ENCODE measurements at places on chromosomes 16 and 17. TPM values are rescaled to one million over a fixed set of nuclear protein-coding genes. Genes with fewer than 3 reads are reported as not detected.
A peak's percentile ranks its signal among the peaks of the same experiment; 100 is the strongest.

CIBAR2 gene
- total RNA-seq, result not detected

NETO2 gene
- 40.8 TPM for total RNA-seq

PRSS27 gene
- total RNA-seq, result 6.3 TPM

KRTAP9-2 gene
- total RNA-seq, result not detected

ZNHIT3 gene
- 33.9 TPM for total RNA-seq

SKAP1 gene
- total RNA-seq, result not detected

GPR179 gene
- 0.09 TPM for total RNA-seq

CEMP1 gene
- not detected for total RNA-seq

KCNH6 gene
- not detected for total RNA-seq

CLDN7 gene
- total RNA-seq, result 20.8 TPM

GRCh38 chr16:89361751-89362539 lies 128.4 kb downstream of the ANKRD11 start:
- H3K4me1 ChIP-seq, result peaks cover 39% of the 10 kb centered on the region
- DNase-seq, result peak; percentile 47
- H3K4me3 ChIP-seq, result peak overlapping the region; percentile 64

GRCh38 chr16:10385725-10386516 lies at the start of gene ATF7IP2:
ATF7IP2 (plus strand) TSS chr16:10386061; CDS start chr16:10430621, 44,560 bp downstream.
- peak; percentile 92 for DNase-seq
- no peaks in the 10 kb centered on the region for H3K4me1 ChIP-seq
- peak within 1 kb of the TSS; percentile 95 for H3K4me3 ChIP-seq
- H3K36me3 ChIP-seq, result peaks cover 11% of the 10 kb centered on the region
- peak within 1 kb of the TSS; percentile 95 for H3K27ac ChIP-seq

DNA sequence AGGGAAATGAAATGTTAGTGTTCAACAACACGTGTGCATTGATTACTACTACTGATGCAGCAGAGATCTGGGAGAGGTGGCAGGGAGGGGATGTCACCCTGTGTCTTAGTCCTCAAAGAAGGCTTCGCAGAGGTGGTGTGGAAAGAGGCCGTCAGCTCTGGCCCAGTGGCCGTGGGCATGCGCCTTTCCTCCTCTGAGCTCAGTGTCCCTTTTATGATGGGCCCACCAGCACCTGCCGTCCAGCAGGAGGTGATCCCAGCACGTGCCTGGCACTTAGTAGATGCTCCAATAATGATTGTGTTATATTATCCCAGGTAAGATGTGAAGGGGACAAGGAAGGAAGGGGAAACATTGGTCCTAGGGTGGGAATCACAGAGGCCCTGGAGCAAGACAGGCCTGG lies 106.2 kb downstream of the CLEC16A start:
- no peaks in the 10 kb centered on the region for H3K27me3 ChIP-seq
- H3K27ac ChIP-seq, result no peak overlapping the region
- H3K4me3 ChIP-seq, result no peak overlapping the region
- peaks cover 5% of the 10 kb centered on the region for H3K4me1 ChIP-seq

DNA sequence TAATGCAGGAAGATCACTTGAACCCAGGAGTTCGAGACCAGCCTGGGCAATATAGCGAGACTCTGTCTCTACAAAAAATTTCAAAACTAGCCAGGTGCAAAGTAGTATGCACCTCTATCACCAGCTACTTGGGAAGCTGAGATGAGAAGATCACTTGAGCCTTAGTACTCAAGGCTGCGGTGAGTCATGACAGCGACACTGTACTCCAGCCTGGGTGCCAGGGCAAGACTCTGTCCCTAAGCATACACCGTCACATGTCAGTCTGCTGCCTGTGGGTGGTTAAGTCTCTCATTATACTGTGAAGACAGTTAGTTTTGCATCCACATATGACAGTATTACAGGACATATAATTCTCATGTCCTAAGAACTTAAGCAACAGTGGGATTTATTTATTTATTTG lies 21.8 kb downstream of the NMRAL1 start:
- no peak overlapping the region for H3K27ac ChIP-seq
- H3K36me3 ChIP-seq, result peaks cover 96% of the 10 kb centered on the region
- no peak overlapping the region for H3K4me3 ChIP-seq
- DNase-seq, result no peak
- H3K27me3 ChIP-seq, result no peaks in the 10 kb centered on the region

- peaks cover 6% of the 10 kb centered on the region for H3K4me1 ChIP-seq
- DNase-seq, result no peak
- no peaks in the 10 kb centered on the region for H3K27me3 ChIP-seq
- H3K4me3 ChIP-seq, result peak overlapping the region; percentile 86
Observed at GRCh38 chr17:44122816-44123355, 555 bp downstream of the HDAC5 start.

GRCh38 chr16:89031715-89032659 lies 55.0 kb upstream of the CBFA2T3 start:
- H3K27ac ChIP-seq, result no peak overlapping the region
- no peaks in the 10 kb centered on the region for H3K4me1 ChIP-seq

DNA sequence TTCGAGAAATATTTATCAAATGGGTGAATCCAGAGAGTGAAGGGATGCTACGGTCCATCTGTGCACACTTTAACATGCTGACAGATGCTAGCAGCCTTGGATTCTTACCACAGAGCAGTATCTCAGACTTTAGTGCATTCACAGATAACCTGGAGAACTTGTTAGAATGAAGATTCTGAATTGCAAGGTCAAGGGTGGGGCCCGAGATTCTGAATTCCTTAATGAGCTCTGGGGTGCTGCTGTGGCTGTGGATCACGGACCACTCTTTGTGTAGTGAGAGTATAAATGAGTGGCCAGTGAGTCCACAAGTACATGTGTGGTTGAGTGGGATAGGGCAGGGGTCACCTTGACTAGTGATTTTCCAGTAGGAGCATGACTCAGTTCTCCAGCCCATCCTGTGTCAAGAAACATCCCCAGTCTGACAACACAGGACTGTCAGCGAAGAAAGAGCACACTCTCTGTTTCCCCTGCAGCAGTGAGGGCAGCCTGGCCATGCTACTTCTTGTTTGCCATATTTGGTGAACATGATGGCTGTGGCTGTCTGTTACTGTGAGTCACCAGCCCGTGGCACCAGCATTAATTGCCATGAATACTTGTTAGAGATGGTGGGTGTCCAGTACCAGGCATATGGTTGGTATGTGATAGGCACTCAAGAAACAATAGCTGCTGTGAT lies 13.0 kb upstream of the SALL1 start:
- no peaks in the 10 kb centered on the region for H3K36me3 ChIP-seq
- H3K27ac ChIP-seq, result no peak overlapping the region
- H3K27me3 ChIP-seq, result no peaks in the 10 kb centered on the region
- H3K4me3 ChIP-seq, result no peak overlapping the region

DNA sequence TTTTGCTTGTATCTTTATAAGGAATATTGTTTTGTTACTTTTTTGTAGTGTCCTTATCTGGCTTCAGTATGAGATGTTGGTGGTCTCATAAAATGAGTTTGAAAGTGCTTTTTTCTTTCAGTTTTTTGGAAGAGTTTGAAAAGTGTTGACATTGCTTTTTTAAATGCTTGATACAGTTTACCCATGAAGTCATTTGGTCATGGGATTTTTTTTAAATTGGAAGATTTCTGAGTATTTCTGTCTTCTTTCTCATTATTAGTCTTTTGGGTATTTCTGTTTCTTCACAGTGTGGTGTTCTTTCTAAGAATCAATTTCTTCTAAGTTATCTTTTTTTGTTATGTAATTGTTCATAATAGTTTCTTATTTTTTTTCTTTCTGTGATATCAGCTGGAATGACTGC lies 15.1 kb downstream of the ZNF267 start:
- H3K4me3 ChIP-seq, result no peak overlapping the region
- no peaks in the 10 kb centered on the region for H3K4me1 ChIP-seq
- DNase-seq, result no peak
- peaks cover 92% of the 10 kb centered on the region for H3K36me3 ChIP-seq
- H3K27me3 ChIP-seq, result no peaks in the 10 kb centered on the region

DNA sequence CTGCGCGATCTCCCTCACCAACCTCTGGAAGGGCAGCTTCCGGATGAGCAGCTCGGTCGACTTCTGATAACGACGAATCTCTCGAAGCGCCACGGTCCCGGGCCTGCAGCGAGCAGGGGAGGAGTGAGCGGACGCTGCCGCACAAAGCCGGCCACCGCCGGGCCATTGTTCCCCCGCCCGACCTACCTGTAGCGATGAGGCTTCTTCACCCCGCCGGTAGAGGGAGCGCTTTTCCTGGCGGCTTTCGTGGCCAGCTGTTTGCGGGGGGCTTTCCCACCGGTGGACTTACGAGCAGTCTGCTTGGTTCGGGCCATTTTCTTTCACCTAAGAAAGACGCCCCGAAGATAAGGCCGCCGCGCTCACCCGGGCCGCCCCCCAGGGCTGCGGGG lies 5.8 kb upstream of the UNK start:
- peak overlapping the region; percentile 93 for H3K4me3 ChIP-seq
- H3K27ac ChIP-seq, result peak overlapping the region; percentile 100
- peaks cover 18% of the 10 kb centered on the region for H3K4me1 ChIP-seq
- peaks cover 49% of the 10 kb centered on the region for H3K36me3 ChIP-seq

Measured in MCF 10A (cell line).